CD4-positive, alpha-beta memory T cell (primary cell): ENCODE measurements at places on chromosomes 6 and 20. TPM values are rescaled to one million over a fixed set of nuclear protein-coding genes. Genes with fewer than 3 reads are reported as not detected.

Gene OR2J3
- not detected for total RNA-seq

Gene PRDM1
- total RNA-seq: 34.0 TPM

Gene KIAA1755
- not detected for total RNA-seq

- no peaks in the 10 kb centered on the region for H3K36me3 ChIP-seq
- H3K4me1 ChIP-seq: no peaks in the 10 kb centered on the region
- no peak overlapping the region for H3K27ac ChIP-seq
- DNase-seq: no peak
- H3K4me3 ChIP-seq: no peak overlapping the region
Observed at GRCh38 chr20:43974695-43975094, 60.0 kb downstream of the TOX2 start.

DNA sequence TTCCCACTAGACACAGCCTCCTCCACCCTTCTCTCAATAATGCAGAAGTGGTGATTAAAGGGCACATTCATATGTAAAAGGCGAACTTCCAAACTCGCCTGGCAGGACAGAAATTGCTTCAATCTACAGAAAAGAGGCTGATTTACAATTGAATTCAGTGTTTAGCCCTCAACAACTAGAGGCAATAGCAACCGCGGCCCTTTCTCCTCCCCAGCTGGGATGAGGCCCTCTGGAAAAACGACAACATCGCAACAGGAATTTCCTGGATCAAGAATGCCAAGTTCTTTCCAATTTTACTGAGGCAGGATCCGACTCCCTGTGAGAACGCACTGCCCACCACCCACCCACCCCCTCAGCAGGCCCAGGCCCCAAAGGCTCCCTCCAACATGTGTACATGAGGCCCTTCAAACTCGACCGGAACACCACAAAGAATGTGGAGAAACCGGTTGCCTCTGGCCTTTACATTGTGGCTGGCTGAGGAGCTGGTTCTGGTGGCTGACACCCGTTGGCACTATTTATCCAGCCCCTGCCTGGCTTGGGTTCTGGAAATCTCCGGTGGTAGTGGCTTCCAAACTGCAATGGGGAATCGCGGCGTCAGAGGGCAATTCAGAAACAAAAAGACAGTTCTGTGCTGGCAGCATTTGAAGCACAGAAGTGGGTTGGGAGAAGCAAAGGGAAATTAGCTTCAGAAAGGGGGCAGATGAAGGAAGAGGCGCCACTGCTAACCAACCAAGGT lies 36.8 kb downstream of the ZMYND8 start:
- H3K27me3 ChIP-seq: no peaks in the 10 kb centered on the region
- peaks cover 6% of the 10 kb centered on the region for H3K36me3 ChIP-seq
- peaks cover 66% of the 10 kb centered on the region for H3K4me1 ChIP-seq
- no peak overlapping the region for H3K4me3 ChIP-seq
- H3K27ac ChIP-seq: no peak overlapping the region

- no peaks in the 10 kb centered on the region for H3K36me3 ChIP-seq
- H3K27me3 ChIP-seq: no peaks in the 10 kb centered on the region
- H3K27ac ChIP-seq: no peak overlapping the region
- DNase-seq: no peak
Observed at GRCh38 chr6:137904822-137905617, 38.0 kb downstream of the TNFAIP3 start.

GRCh38 chr20:49285813-49286494 lies 8.1 kb upstream of the ZNFX1 start:
- DNase-seq: no peak
- no peak overlapping the region for H3K27ac ChIP-seq
- peaks cover 94% of the 10 kb centered on the region for H3K36me3 ChIP-seq
- H3K27me3 ChIP-seq: no peaks in the 10 kb centered on the region
- H3K4me1 ChIP-seq: peaks cover 32% of the 10 kb centered on the region

- no peaks in the 10 kb centered on the region for H3K27me3 ChIP-seq
- no peak overlapping the region for H3K4me3 ChIP-seq
- no peaks in the 10 kb centered on the region for H3K4me1 ChIP-seq
- H3K27ac ChIP-seq: no peak overlapping the region
- DNase-seq: no peak
- no peaks in the 10 kb centered on the region for H3K36me3 ChIP-seq
Observed at GRCh38 chr6:25637211-25637610, 14.8 kb upstream of the SCGN start.
